ENCODE measurements at places on chromosomes 6 and 20.
A peak's percentile ranks its signal among the peaks of the same experiment; 100 is the strongest.

- DNase-seq, result no peak
Observed at GRCh38 chr6:131954059-131954774, 3.0 kb upstream of the CCN2 start.

GRCh38 chr6:40338306-40338705, 248.9 kb downstream of the LRFN2 start:
- DNase-seq, result no peak

GRCh38 chr20:48246061-48246790, 460.9 kb upstream of the SULF2 start:
- no peak for DNase-seq

GRCh38 chr6:13461805-13462204, 25.6 kb downstream of the GFOD1 start:
- DNase-seq, result no peak

DNA sequence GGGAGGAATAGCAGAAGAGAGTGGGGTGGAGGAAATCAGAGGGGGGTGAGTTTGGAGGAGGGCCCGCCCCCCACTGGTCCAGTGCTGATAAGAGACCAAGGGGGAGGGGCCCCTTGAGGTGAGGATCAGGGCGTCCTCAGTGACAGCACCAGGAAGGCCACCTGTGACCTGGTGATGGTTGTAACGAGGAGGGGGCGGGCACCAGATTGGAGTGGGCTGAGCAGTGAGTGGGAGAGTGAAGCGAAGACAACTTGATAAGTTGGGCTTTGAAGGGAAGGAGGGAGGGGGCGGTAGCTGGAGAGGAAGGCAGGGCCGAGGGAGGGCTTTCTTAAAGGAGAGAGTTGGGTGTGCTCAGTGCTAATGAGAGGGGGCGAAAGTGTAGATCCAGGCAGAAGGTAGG, 30.7 kb downstream of the CDH22 start:
- no peak for DNase-seq

- DNase-seq, result no peak
Observed at GRCh38 chr20:16290358-16290757, 282.9 kb downstream of the KIF16B start.

DNA sequence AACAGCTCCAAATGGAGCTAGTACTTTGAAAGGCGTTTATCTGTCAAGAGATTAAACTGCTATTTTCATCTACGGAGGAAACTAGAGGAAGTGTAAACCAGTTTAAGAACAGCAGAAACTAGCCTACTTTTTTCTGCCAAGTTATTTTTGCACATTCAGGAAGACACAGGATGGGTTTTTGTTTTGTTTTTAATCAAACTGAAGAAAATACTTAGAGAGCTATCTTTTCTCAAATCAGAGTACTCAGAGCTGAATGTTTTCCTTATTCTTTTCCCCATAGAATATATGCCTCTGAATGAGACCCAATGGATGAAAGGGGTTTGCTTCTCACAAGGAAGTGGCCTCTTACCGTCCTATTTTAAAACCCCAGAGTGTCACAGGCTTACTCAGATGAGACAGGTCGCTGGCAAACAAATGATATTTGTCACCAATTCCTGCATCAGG, 538.5 kb downstream of the CD83 start:
- no peak for DNase-seq

DNA sequence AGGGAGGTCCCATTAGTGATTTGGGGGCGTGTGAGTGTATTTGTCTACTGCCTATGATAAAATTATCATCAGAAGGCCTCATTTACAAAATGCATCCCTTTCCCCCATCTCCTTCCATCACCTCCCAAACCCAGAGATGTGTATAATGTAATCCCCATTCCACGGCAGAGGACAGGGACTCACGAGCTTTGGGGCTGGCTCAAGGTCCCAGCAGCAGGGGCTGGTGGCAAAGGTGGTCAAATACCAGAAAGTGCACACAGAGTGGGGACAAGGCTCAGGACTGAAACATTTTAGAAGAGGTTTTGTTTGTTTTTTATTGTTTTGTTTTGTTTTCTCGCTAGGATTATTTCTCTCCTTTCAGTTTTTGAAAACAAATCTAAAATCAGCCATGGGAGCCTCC, 68.5 kb upstream of the TOP1 start:
- DNase-seq, result peak; percentile 23

DNA sequence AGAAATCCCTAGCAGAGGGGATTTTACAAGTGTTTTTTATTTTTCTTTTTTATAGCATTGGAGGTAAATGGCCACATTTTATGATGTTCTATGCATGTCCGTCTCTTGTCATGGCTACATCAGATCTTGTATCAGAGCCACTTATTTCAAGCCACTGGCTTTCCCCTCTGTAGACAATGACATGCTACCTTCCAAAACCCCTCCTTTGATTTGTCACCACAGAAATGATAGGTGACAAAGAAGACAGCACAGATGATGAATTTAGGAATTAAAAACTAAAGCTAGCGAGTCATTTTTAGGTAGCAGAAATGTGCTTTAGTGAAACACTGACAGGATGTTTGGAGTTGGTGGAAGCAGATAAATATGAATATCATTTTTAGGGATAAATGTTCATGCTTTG, 20.8 kb downstream of the PLCB1 start:
- no peak for DNase-seq

DNA sequence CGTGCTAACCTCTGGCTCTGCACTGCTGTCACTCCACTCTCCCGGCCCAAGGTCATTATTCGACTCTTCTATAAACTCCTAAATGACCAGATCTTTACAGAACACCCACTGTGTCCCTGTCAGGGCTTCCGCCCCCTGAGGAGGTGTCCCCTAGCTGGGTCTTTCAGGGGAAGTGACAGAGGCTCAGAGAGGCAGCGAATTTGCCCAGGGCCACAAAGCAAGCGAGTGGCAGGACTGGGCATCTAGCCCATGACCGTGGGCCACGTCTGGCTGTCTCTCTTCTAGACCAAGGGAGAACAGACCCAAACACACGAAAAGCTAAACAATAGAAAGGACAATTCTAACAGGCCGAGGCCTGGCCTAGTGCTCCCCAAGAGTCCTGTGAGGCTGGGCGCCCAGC, 27.4 kb downstream of the FOXF2 start:
- no peak for DNase-seq

GRCh38 chr6:69494595-69494994, 302.2 kb downstream of the LMBRD1 start:
- DNase-seq, result no peak

DNA sequence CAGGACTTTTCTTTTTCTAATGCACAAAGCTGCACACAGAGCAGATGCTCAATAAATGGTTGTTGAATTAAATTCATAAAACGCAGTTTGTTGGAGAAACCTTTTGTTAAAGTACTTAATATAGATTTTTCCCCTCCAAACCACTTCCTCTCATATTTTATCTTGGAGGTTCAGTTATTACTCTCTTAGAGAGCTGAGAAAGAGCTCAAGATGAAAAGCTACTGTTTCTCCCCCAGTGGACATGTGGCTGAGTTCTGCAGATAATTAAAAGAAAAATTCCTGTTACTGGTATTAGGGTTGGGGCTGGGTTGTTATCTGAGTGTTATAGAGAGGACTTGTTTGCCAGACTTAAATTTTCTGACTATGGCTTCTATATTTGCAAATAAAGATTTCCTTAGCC, 294.0 kb downstream of the TBC1D7 start:
- no peak for DNase-seq

DNA sequence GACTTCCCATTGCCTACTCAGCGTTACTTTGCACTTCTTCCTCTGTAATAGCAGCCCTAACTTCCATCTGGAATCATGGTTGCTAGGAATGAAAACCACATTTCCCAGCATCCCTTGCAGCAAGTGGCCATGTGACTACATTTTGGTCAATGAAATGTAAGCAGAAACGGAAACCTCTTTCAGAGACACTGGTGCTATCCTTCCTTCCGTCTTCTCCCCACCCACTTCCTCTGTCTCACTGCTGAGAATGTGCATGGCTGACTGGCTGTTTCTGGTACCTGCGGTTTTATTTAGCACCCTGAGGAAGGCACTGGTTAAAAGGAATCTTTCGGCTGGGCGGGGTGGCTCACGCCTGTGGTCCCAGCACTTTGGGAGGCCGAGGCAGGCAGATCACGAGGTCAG, 107.4 kb downstream of the SCML4 start:
- DNase-seq, result no peak

DNA sequence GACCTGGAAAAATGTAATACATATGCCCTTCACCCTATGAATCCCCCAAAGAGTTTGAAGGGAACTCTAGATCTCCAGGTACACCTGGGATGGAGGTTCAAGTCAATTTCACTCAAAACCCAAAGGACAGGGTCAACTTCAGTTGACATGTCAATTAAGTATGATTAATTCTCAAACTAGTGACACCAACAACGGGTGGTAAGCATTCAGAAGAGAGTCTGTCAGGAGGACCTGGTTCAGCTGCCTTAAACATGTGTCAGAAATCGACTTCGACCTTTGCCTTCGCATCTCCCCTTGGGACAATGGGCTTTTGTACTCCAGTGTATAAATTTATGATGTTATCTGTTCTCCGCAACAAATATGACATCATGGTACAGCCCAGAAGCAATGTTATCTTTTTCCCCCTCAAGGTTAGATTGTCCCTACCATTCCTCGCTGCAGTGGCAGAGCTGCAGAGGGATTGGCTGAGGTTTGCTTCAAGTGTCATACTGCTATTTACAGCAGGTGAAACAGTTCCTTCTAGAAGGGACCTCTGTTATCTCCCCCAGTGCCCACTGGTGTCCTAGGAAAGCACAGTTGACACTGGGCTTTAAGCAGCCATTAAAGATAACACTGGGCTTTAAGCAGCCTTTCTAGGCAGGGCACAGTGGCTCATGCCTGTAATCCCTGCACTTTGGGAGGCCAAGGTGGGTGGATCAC, 94.7 kb upstream of the SNX9 start:
- DNase-seq, result no peak

GRCh38 chr20:35007891-35008290, 52.2 kb downstream of the MYH7B start:
- no peak for DNase-seq

- no peak for DNase-seq
Observed at GRCh38 chr6:143621159-143621873, 56.4 kb upstream of the PHACTR2 start.

- no peak for DNase-seq
Observed at GRCh38 chr20:22106308-22106938, 401.0 kb downstream of the PAX1 start.

- no peak for DNase-seq
Observed at GRCh38 chr6:162942866-162943265, 215.1 kb downstream of the PACRG start.

- no peak for DNase-seq
Observed at GRCh38 chr6:33854572-33855030, 50.8 kb upstream of the MLN start.

- DNase-seq, result no peak
Observed at GRCh38 chr6:33737267-33738026, 9.3 kb downstream of the IP6K3 start.

DNA sequence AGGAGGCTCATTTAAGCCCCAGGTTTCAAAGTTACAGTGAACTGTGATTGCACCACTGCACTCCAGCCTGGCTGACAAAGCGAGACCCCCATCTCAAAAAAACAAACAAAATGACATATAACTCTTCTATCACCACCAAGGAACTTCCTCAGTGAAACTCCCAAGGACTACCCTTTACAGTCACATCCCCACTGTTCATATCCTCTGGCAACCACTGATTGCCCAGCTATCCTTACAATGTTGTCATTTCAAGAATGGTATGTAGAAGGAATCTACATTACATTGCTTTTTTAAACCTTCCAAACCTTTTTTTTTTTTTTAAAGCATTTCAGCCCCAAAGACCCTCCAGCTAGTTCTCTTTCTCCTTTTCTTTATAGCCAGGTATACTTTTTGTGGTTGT, 123.1 kb upstream of the CARMIL1 start:
- DNase-seq, result no peak

- no peak for DNase-seq
Observed at GRCh38 chr20:47175493-47175892, 181.0 kb downstream of the ZMYND8 start.

DNA sequence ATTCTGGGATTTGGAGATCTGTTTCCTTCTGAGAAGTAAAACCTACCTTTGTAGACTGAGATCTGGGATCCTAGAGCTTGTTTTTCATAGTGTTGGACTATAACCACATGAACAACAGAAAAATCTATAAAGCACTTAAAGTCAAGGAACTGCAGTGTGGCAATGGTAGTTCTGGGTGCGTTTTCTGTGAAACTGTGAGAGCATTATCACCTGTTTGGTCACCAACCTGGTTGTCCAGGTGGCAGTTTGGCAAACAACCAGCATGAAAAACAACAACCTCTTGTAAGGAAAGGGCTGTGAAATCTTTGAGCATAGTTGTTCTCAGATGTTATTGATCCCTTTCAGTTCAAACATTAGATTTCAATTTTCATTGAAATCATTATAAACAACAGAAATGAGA, 215.8 kb upstream of the CITED2 start:
- DNase-seq, result no peak

- DNase-seq, result no peak
Observed at GRCh38 chr6:27726619-27727023, 185.6 kb downstream of the OR2B2 start.

GRCh38 chr20:11906626-11907480, 10.8 kb upstream of the BTBD3 start:
- no peak for DNase-seq

DNA sequence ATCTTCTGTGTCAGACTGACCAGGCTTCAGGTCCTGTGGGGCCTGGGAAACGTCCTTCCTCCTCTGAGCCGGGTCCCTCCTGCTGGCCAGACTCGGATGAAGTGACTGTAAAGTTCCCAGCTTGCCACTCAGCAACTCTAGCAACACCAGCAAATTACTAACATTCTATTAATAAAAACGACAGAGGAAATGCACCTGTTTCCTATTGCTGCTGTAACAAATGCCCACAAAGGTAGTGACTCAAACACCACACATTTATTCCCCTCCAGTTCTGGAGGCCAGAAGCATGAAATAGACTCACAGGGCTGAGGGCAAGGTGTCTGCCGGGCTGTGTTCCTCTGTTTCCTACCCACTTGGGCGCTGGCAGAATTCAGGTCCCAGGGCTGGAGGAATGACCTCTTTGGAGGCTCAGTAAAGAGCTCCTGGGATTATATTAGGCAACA, 48.8 kb downstream of the CTCFL start:
- no peak for DNase-seq

DNA sequence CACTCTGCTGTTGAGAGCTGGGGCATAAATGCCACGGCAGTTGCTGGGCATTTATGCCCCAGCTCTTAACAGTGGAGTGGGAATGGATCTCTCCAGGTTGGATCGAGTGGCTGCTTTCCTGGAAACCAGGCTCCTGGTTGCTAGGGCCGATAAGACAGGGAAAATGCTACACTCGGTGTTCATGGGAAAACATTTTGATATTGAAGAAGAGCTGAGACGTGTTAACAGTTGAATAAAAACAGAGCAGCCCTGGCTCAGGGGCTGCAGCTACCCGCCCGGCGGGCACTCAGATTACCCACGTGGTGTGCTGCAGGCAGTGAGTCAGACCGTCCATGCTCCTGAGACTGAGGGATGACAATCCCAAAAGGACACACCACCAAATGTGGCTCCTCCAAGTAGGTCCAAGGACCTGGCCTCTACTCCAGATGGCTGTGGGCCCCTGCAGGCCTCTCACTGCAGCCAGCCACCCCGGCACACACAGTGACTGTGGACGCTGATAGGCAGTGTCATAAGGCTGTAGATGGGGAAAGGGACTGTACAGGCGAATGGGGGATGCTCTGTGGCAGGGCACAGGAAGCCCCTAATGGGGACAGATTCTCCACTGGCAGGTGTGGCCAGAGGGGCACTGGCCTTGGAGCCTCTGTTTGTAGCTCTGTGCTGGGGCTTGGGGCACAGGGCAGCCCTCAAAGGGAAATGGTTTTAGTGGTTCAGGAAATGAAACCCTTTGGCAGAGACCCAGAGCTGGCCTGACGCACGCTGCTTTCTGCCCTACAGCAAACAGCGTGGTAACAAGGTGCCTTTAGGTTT, 237.8 kb downstream of the LY86 start:
- DNase-seq, result no peak
